ENCODE measurements at places on chromosomes 6 and 20.

GRCh38 chr20:37630166-37630565 lies 63.7 kb upstream of the CTNNBL1 start:
- no peak for DNase-seq

- no peak for DNase-seq
Observed at GRCh38 chr6:373773-374724, 17.5 kb upstream of the IRF4 start.

GRCh38 chr6:48369100-48369499 lies 258.1 kb upstream of the PTCHD4 start:
- no peak for DNase-seq

DNA sequence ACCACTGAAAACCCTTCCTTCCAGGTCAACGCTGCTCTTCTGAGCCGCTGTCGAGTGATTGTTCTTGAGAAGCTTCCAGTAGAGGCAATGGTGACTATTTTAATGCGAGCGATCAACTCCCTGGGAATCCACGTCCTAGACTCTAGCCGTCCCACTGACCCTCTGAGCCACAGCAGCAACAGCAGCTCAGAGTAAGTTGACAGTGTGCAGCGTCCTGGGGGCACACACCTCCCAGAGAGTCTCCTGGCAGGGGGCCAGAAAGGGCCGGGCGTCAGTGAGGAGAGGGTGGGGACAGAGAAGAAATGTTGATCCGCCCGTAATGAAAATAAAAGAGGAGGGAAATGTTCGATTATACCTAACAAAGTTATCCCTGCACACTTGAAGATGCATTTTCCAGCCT lies 5.0 kb downstream of the WRNIP1 start:
- DNase-seq, result no peak

GRCh38 chr20:64077094-64077493 lies 2.2 kb downstream of the RGS19 start:
- DNase-seq, result peak; percentile 62

DNA sequence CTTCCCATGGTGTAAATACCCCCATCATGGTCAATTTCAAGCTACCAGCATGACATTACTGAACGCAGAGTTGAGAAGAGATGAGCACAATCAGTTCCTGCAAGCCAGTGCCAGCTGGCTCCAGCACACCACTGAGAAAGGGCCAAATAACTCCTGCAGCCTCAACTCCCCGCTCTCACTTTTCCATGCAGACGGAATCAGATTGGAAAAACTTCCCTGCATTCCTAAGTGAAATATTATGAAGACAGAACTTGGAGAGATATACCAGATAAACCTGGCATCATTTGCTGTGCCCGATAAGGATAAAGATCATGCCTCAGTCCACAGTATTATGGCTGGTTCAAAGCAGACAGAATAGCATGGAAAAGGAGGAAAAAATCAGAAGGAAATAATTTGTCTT lies 56.7 kb downstream of the FILIP1 start:
- DNase-seq, result no peak

GRCh38 chr6:89037141-89037900 lies 43.2 kb upstream of the PNRC1 start:
- DNase-seq, result no peak

GRCh38 chr20:33693741-33694638 lies 7.8 kb upstream of the E2F1 start:
- DNase-seq, result no peak

- DNase-seq, result no peak
Observed at GRCh38 chr6:121135425-121135824, 198.9 kb downstream of the TBC1D32 start.

GRCh38 chr20:46303176-46303956 lies 4.9 kb downstream of the CDH22 start:
- no peak for DNase-seq

GRCh38 chr6:19086480-19086879 lies 699.3 kb downstream of the RNF144B start:
- DNase-seq, result no peak

DNA sequence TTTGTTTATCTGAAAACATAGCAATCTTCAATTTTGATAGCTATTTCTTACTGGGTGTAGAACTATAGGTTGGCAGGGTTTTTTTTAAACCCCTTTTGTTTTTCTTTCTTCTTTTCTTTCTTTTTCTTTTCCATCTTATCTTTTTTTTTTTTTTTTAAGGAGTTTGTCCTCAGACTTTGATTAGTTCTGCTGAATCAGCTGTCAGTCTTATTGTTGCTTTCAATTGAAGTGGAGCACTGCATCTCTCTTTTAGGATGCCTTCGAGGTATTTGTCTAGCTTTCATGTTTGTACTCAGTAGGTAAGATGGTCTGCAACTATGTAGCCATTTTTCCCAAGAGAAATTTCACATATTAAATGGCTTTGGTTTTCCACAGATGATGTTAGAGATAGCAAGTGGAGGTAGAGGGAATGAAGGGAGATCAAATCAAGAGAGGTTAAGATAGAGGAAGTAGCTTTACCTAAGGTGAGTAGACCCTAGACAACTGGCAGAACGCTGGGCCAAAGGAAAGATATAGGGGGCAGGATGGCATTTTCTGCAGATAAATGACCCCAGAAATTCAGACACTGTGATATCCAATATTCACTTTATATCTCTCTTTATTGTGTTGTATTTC lies 137.1 kb downstream of the BCAS1 start:
- no peak for DNase-seq

DNA sequence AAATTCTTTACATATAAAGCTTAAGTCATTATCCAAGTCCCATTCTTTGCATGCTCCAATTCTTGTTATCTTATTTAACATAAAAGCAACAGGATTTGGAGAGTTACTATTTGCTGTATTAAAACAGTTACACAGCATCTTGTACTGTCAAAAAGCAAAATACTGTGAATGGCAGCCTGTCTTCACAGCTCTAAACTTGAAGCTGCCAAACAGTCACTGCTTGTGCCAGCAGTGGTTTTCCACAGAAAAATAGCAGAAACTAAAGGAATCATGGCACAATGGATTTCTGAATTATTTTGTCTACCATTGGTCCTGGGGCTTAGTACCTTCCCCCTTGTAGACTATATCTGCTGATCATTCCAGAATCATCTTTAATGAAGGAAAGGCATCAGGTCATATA lies 107.5 kb downstream of the SESN1 start:
- DNase-seq, result no peak

DNA sequence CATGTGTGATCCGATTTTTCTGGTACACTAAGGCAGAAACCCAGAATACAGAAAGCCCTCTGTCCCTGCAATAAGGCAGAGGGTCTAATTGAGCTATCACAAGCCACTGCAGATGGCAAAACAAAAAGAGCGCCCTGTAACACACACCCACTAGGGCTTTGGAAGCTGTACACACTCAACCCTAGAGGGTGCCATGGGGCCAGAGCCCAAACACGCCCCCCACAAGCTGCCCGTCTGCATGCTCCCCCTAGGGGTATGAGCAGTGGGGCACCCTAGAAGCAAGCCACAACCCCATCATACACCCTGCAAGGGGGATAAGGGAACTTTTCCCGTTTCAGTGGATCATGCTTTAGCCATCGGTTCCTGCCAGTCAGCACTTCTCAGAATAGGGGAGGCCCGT lies 62.2 kb upstream of the PDE10A start:
- DNase-seq, result no peak

DNA sequence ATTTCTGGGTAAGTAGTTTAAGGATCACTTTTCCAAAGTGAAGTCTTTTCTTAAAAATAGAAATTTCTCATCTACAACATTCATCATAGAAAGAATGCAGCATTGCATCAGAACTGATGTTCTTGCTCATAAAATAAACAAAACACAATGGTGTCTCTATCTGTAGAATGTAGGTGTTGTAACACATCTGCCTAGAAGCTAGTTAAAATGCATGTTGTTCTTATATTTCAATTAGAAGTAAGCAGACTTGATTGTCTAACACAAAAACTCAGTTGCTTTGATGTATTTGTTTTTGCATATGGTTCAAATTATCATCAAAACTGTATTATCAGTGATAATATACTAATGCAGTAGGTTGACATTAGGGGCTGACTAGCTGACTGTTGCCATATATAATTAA lies 654.7 kb upstream of the FLRT3 start:
- no peak for DNase-seq

DNA sequence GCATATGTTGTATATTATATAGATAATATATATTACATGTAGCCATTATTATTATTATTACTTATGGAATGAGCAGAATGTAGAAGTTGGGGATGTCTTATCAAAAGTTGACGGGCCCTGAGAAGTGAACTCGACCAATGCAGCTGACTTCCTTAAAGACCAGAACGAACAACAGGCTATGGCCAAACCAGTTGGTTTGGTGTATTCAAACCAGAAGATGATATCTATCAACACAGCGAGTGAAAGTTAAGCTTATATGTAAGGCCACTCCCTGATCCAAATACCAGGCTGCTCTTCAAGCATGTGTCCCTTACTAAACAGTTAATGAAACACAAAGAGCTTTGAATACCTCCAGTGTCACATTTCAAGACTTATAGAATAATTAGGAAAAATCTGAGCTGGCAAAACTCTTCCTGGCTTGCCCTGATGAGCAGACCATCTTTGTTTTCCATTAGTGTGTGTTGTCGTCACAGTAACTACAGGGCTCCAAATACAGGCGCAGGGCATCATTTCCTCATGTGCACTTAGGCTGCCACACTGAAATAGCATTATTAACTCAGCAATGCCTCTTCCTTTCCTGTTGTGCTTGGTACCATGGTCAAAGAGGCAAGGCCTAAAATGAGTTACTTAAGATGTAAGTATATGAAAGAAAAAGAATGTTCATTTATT lies 6.6 kb downstream of the FILIP1 start:
- no peak for DNase-seq

DNA sequence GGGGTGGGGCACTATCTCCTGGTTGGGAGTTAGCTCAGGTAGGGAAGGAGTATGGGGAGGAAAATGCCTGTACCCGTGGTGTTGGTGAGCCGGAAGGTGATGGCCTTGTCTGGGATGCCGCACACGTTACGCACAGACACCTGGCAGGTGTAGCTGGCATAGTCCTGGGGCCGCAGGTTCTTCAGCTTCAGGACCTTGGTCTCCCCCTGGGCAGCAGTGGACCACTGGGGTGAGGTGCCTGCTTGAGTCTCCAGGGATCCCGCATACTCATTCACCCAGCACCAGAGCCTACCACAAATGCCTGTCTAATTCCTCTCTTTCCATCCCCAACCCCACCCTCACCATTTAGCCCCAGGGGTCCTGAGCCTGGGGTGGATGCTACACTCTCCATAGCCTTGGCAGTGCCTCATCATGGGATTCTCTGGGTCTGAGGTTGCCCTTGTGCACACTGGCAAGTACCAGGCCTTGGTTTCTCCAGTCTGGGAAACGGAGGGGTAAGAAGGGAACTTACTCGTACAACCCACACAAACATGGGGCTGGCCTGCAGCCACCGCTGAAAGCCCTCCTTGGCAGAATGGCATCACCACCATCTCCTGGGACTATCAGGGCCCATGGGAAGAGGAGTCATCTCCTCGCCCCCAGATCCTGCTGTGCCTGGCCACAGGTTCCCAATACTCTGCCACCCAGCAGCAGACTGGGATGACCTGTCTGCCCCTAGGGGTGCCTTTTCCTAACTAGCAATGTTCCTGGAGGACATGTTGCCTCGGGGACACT lies 42.8 kb downstream of the MDGA1 start:
- no peak for DNase-seq

- DNase-seq, result no peak
Observed at GRCh38 chr6:24907919-24908649, 27.7 kb downstream of the RIPOR2 start.

DNA sequence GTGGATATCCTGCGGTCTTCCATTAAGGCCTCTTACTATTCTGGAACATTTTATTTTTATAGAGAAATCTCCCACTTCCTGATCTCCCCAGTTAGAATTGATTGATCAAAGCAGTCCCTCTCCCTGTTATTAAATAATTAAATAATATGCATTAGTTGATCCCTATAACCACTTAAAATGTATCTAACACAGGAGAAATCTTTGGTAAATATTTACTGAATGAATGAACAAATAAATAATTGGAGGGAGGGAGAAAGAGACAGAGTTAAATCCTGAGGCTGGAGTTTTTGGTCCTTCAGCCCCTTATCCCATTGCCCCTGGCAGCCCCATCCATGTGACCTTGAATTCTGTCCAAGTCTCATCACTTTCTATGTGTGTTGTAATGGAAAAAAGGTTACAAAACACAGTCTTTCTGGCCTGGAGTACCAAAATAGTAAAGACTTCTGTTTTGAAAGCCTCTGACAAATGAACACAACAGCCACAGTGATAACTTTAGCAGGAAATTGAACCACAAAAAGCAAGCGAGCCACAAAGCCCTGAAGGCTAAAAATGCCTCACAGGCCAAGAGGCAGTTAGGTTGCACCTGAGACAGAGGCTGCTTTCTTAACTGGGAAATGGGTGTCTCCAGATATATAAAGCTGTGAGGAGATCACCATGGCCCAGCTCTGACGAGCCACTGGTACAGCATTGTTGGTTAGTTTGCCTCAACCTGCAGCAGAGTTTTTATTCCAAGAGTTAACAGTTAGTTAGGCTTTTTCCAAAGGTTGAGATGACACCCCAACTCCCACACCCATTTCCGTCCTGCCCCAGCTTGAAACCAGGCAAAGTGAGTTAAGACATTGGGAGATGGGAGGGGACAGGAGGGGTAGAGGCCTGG lies 11.3 kb downstream of the NT5E start:
- peak; percentile 60 for DNase-seq

DNA sequence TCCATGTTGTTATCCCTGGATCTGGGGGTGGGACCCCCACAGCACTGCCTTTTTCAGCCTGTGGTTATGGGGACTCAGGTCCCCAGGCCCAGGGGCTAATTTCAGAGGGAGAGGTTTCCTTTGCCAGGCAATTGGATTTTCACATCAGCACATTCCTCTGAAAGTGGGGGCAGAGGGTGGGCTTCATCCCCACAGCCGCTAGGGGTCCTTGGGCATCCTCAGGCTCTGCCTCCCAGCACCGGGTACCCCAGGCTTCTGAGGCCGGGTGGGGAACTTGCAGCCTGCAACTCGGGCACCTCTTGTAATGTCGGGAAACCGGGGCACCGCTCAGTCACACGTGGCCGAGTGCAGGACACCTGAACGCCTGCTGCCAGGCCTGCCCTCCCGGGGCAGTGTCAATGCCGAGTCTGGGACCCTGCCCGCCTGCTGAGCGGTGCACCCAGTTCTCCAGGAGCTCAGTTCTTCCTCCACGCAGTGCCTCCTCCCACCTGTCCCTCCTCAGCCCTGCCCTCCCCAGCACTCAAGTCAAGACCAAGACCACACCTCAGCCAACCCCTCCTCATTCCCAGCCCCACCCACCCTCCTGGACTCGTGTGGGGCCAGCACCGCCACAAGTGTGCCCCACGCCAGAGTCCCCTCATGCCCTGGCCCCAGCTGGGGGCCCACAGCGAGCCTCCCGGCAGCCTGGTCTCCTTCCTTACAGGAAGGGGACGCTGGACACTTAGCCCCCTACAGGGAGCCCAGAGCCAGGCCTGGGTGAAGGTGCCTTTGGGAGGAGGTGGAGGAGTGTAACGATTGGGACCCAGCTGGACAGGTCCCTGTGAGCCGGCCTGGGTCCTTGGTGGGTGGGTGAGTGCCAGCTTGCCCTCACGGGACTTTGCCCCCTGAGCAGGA lies 8.8 kb upstream of the CHRNA4 start:
- DNase-seq, result no peak
